ENCODE measurements at places on chromosomes 6 and 20. TPM values are rescaled to one million over a fixed set of nuclear protein-coding genes. Genes with fewer than 3 reads are reported as not detected.
A peak's percentile ranks its signal among the peaks of the same experiment; 100 is the strongest.

- no peak overlapping the region for H3K4me3 ChIP-seq
- H3K27me3 ChIP-seq, result no peaks in the 10 kb centered on the region
- H3K36me3 ChIP-seq, result no peaks in the 10 kb centered on the region
- H3K4me1 ChIP-seq, result no peaks in the 10 kb centered on the region
These were observed 132.5 kb upstream of the PHACTR3 start for GRCh38 chr20:59471653-59472421.

DNA sequence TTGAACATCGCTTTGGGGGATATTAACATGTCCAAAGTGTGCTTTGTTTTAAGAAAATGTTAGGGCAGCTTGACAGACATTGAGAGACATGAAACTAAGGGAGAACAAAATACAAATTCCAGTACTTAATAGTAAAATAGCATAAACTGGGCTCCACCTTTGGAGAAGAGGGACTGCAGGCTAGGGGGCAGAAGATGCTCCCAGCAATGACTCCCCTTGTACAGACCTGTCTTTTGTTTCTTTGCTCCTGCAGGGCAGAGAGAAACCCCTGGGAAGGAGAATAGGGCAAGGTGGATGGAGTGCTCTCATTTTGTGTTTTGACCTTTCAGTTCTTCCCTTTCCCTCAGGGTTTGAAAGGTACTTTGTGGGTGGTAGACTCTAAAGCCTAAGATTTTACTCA lies 115.6 kb upstream of the PLCB4 start:
- no peak for DNase-seq
- no peak overlapping the region for H3K27ac ChIP-seq
- no peaks in the 10 kb centered on the region for H3K36me3 ChIP-seq
- no peaks in the 10 kb centered on the region for H3K4me1 ChIP-seq
- no peak overlapping the region for H3K4me3 ChIP-seq

DNA sequence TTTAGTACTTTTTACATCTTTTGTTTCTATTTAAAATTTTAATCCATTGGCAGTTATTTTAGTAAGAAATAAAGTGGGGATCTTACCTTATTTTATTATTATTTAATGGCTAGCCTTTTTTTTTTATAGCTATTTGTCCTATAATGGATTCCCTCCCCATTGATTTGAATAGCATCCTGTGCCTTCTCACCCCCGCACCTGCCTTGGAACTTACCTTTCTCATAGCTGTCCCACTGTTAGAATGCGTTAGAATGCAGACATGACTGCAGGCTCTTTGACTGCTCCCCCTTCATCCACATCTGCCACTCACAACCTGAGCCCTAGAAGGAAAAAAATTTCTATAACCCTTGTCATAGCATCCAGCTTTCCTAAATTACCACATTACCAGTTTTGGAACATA lies 9.1 kb downstream of the PKIB start:
- DNase-seq, result no peak
- H3K4me3 ChIP-seq, result no peak overlapping the region
- H3K4me1 ChIP-seq, result no peaks in the 10 kb centered on the region
- H3K27ac ChIP-seq, result no peak overlapping the region
- no peaks in the 10 kb centered on the region for H3K27me3 ChIP-seq

- H3K4me1 ChIP-seq, result peaks cover 50% of the 10 kb centered on the region
- DNase-seq, result peak; percentile 97
- H3K27ac ChIP-seq, result peak overlapping the region; percentile 82
- no peaks in the 10 kb centered on the region for H3K36me3 ChIP-seq
These were observed 178.3 kb downstream of the THBS2 start for GRCh38 chr6:169075211-169075914.

GRCh38 chr6:137536104-137536773 lies 42.0 kb upstream of the OLIG3 start:
- no peak overlapping the region for H3K27ac ChIP-seq
- H3K36me3 ChIP-seq, result no peaks in the 10 kb centered on the region
- H3K27me3 ChIP-seq, result no peaks in the 10 kb centered on the region
- no peak overlapping the region for H3K4me3 ChIP-seq
- H3K4me1 ChIP-seq, result no peaks in the 10 kb centered on the region

DNA sequence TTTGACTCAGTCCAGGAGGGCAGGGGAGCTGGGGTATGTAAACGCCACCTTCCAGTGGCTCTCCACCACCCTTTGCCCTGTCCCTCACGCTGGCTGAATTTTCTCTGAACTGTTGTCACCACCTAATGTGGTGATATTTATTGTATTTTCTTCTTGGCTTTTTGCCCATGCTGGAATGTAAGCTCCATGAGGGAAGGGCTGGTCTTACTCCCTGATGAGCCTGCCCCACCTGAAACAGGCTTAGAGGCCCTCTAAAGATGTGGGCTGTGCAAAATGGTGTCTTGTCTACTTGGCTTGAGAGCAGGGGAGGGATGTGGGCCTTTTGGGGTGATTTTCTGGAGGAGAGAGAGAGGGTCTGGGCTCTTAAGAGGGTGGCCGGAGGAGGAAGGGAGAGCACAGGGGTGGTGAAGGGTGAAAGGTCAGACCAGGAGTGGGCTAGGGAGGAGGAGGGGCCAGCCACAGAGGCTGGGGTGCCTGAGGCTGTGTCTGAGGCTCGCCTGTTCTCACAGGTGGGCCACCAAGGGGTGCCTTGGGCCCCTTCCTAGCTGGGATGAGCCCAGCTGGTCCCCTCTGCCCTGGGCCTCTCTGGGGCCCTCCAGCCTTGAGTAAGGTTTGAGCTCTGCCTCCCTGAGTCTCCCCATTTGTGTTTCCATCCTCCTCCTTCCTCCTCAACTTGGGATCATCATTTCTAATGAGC lies 37.3 kb downstream of the SPDEF start:
- H3K36me3 ChIP-seq, result no peaks in the 10 kb centered on the region
- no peak for DNase-seq
- no peak overlapping the region for H3K27ac ChIP-seq
- H3K27me3 ChIP-seq, result no peaks in the 10 kb centered on the region
- no peak overlapping the region for H3K4me3 ChIP-seq

GRCh38 chr6:119234457-119234856 lies 115.1 kb downstream of the MAN1A1 start:
- H3K36me3 ChIP-seq, result no peaks in the 10 kb centered on the region
- DNase-seq, result no peak
- H3K4me1 ChIP-seq, result no peaks in the 10 kb centered on the region
- no peaks in the 10 kb centered on the region for H3K27me3 ChIP-seq
- no peak overlapping the region for H3K4me3 ChIP-seq

DNA sequence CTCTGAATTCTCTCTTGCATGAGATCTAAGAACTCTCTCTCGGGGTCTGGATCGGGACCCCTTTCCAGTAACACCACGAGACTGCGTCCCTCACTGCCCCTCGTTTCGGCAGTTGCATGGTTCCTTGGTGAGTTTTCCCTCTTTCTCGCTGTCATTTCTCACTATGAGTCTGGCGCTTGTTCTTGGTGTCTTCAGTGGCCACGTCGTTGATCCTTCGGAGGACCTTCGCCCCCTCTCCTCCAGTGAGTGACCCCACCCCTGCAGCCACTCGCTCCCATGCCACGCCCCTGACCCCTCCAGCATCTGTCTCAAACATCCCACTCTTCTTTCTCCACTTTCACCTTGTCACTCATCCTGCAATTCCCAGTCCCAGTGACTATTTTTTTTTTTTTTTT lies 23.0 kb downstream of the SYNJ2 start:
- H3K36me3 ChIP-seq, result no peaks in the 10 kb centered on the region
- H3K4me1 ChIP-seq, result no peaks in the 10 kb centered on the region
- H3K27me3 ChIP-seq, result no peaks in the 10 kb centered on the region
- no peak for DNase-seq

GRCh38 chr20:52682237-52682636 lies 289.9 kb upstream of the TSHZ2 start:
- no peak for DNase-seq
- H3K27me3 ChIP-seq, result no peaks in the 10 kb centered on the region
- no peak overlapping the region for H3K27ac ChIP-seq
- no peak overlapping the region for H3K4me3 ChIP-seq
- H3K36me3 ChIP-seq, result no peaks in the 10 kb centered on the region

The ADGB gene
- not detected for polyA plus RNA-seq

All from sigmoid colon (tissue), 7 donors.